Stimulated activated CD8-positive, alpha-beta memory T cell treated with anti-CD3 and anti-CD28 coated beads, Interleukin-4, amount 100 ng/mL, for 1 hour (primary cell): ENCODE measurements at places on chromosomes 5 and 9.

- DNase-seq, result no peak
Observed at GRCh38 chr5:168291964-168292785, 730 bp downstream of the WWC1 start.

DNA sequence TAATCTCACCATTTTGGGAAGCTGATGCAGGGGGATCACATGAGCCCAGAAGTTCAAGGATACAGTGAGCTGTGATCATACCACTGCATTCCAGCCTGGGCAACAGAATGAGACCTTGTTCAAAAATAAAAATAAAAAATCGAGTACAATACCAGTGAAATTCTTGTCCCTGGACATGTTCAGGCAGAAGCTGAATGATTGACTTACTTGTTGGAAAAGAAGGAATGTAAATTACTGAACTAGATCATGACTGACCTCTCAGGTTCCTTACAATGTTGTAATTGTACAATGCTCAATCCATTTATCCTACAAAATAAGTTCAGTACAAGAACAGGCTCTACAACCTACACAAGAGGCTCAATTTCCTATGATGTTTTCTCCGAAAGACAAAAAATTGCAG, 1010.4 kb downstream of the TLE1 start:
- DNase-seq, result no peak

- DNase-seq, result no peak
Observed at GRCh38 chr5:75666801-75667200, 50.4 kb downstream of the POC5 start.

DNA sequence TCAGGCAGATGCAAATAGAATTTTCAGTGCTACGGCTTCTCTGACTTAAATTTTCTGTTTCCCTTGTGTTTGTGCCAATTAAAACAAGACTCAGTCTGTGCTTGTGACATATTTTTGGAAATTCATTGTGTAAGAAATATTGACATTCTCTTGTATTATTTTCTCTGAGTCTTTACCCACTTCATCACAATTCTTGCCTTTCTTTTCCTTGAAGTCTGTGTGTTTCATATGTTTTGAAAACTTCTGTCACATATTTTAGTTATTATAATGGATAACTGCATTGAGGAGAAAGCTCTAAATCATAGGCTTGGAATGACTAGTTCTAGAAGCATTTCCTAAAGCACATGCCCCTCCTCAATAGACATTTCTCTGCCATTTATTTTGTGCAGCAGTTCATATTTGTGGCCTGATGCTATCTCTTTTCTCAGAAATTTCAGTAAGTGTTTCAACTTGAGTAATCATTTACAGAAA, 206.6 kb downstream of the PALM2AKAP2 start:
- DNase-seq, result no peak

DNA sequence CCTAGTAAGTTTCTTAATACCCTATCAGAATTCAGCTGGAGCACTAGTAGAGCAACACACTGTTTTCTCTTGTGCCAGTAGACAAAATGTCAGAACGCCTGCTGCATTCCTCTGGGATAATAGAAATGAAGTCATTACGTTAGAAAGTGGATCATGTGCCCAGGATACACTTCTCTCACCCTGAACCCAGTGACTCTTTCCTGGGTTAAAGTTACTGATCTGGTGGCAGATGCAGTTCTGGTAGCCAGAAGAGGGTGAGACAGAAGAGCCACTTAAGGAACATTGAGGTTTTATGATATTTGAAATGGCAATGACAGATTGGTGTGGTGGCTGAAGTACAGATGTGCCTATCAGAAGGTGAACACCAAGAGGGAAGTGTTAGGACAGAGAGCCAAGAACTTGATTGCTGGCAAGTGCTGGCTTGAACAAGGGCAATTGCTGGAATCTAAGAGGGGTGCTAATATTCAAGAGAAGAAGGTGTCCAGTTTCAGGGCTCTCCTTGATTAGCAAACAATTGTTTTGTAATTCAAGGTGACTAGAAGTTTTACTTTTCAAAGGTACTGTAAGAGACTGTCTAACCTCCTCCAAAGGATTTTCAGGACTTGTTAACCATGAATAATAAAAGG, 93.7 kb upstream of the ERBIN start:
- DNase-seq, result no peak

DNA sequence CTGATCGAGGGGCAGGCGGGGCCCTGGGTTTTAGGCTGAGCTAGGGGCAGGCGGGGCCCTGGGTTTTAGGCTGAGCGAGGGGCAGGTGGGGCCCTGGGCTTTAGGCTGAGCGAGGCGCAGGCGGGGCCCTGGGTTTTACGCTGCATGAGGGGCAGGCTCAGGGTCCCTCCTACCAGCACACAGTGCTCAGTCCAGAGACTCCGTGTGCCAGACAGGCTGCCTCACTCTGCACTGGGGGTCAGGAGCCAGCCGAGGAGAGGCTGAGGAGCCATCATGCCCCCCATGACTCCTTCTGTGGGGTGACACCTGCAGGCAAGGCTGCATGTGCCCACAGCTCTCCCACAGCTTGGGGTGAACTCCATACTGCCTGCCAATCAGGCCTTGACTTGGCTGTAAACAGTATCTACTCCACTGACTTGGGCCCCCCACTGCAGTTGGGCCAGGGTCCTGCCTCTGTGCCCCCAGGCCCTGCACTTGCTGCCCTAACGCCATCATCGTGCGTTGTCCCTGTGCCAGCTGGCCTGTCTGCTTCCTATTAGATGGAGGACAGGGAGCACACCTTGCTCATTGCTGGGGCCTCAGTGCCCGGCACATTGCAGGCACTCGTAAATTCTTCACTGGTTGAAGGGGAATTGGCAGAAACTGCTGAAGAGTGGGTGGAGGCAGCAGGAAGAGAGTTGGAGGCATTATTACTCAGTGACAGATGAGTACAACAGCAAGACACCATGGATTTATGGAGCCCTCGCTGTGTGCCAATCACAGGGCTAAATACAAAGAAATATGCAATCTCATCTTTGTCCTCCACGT, 78.6 kb downstream of the AMBP start:
- no peak for DNase-seq
